ENCODE measurements at places on chromosomes 16 and 17. TPM values are rescaled to one million over a fixed set of nuclear protein-coding genes. Genes with fewer than 3 reads are reported as not detected.

DNA sequence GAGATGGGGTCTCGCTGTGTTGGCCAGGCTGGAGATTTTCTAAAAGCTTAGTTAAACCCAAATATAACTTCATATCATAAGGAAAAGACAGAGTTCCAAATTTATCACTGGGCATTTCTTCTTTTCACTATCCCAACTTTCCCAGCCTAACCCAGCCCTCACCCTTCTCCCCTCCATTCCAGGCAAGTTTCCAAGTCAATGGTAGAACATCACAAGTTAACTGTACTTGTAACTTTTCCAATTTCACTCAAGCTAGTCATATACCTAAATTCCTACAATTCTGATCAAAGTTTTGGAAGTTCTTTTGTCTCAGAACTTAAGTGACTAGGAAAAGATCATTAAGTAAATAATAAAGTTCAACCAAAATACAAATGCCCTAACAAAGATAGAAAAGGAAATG is 61.2 kb downstream of the USP32 start:
- no peak for DNase-seq

DNA sequence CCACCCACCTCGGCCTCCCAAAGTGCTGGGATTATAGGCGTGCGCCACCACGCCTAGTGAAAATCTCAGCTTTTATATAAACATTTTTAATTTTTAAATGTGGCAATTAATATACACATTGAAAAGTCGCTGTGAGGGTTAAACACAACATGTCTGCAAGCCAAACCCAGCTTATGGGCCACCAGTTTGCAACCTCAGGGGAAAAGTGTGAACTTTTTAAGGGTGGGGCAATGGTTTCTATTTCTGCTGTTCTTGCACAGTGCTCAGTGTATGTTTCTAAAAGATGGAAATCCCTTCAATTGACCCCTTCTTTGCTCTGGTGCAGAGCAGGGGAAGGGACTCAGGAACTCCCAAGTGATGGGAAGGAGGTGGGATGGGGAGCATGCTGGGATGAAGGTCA is 18.3 kb upstream of the SUPT4H1 start:
- DNase-seq = no peak

HAGH gene
- 48.2 TPM for total RNA-seq

SEZ6L2 gene
- 1.2 TPM for total RNA-seq

ATP1B2 gene
- total RNA-seq = 2.2 TPM

PIK3R5 gene
- total RNA-seq = 15.2 TPM
